Choroid plexus epithelial cell (primary cell): ENCODE measurements at places on chromosomes 12 and 14.

GRCh38 chr12:12442548-12443071 lies 85.7 kb downstream of the BORCS5 start:
- peak; percentile 88 for DNase-seq

DNA sequence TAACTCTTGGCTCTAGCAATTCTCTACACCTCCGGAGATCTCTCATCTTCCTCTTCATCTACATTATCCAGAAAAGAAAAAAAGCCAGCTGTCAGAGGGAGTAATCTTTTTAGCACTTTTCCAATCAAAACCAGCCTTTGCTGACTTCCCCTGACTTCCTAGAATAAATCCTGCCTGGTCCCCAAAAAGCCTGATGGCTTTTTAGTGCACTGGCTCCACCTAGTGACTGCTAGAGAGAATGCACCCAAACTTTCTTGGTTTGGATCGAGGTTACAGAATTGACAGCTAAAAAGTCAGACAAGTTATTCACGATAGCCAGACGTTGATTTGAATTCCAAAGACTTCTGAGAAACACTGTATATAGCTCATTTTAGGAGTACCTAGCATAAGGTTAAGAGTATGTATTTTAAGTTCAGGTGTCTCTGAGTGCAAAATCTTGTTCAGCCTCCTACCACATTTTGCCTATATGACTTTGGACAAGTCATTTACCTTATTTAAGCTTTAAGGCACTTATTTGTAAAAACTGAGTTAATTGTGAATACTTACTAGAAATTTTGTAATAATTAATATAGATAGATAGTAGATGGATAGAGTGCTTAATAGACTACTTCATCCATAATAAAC lies 185.7 kb upstream of the GRIN2B start:
- peak; percentile 73 for DNase-seq

DNA sequence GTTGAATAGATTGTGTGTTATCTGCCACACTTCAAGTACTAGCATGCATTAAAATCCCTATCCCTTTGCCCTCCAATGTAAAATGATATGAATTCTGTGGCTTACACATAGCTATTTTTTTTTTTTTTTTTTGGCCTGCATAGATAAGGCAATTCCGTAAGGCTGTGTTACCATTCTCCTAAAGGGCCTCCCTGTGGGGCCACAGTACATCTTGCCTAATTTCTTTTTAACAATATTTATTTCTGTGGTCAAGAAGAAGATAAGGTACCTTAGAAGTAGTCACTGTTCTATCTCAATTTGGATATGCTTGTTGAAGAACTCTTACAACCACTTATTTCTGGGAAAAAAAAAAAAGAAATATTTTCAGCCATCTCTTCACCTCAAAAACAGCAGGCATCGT lies 19.8 kb downstream of the FLRT2 start:
- DNase-seq = peak; percentile 75

GRCh38 chr12:109777544-109777943 lies 55.7 kb downstream of the TRPV4 start:
- DNase-seq = peak; percentile 27

DNA sequence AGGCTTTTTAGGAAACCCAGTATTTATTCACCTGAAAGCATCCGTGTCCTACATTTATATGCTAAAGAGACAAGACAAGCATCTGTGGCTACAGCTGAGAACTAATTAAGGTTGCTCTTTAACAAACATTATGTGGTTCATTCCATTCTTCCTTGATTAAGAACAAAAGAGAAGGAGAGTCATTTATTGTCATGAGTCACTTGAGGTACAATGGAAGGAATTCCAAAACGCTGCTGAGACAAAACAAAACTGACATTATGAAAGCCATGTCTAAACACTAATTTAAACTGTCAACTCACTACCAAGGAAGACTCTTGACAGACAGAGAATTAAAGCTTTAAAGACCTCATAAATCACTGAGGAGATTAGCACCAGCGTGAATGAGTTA lies 214.4 kb downstream of the BMP4 start:
- no peak for DNase-seq

GRCh38 chr12:16030744-16031143 lies 119.6 kb downstream of the DERA start:
- peak; percentile 30 for DNase-seq

DNA sequence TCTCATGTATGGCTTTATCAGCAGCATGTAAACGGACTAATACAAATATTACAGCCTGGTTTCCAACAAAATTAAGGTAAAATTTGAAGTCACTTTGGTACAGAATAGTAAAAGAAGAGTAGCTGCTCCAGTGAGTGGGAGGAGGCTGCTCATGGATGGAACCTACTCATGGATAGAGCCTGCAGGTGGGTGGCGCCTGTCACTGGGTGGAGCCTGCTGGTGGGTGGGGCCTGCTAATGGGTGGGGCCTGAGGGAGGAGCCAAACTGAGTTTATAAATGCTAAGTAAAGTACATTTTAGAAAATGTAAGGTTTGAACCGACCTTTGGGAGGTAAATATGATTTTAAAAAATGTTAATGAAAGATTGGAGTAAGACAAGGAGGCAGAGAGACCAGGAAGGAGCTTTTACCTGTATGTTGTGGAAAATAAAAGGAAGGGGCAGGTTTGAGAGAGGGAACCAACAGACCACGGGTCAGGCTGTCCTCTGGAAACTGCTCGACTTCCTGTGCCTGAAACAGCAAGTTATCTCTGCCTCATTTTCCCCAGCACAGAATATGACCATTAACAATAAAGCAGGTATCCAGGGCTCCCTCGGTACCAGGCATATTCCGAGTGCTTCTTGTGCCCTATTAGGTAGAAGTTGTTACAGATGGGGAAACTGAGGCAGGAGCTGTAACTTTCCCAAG lies 55.9 kb upstream of the SEL1L start:
- no peak for DNase-seq

DNA sequence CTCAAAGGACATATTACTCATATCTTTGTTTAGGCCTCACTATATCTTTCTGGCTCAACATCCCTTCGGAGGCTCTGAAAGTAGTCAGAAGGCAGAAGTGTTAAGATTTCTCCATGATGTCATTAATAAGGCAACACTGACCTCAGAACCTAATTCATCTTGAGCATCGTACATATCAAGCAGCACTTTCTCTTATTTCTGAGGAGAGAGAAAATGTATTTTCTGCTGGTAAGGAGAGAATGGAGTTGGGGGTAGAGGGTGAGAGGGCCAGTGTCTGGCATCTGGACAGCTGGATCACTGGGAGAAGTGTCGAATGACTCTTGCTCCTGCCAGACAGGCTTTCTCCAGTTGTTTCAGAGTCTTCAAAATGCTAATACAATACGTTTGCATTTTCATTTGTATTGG lies 213.2 kb upstream of the PRICKLE1 start:
- DNase-seq = no peak

GRCh38 chr14:100641274-100641860 lies 54.1 kb upstream of the BEGAIN start:
- no peak for DNase-seq

- DNase-seq = no peak
These were observed 1.7 kb downstream of the PGF start for GRCh38 chr14:74953686-74954085.

DNA sequence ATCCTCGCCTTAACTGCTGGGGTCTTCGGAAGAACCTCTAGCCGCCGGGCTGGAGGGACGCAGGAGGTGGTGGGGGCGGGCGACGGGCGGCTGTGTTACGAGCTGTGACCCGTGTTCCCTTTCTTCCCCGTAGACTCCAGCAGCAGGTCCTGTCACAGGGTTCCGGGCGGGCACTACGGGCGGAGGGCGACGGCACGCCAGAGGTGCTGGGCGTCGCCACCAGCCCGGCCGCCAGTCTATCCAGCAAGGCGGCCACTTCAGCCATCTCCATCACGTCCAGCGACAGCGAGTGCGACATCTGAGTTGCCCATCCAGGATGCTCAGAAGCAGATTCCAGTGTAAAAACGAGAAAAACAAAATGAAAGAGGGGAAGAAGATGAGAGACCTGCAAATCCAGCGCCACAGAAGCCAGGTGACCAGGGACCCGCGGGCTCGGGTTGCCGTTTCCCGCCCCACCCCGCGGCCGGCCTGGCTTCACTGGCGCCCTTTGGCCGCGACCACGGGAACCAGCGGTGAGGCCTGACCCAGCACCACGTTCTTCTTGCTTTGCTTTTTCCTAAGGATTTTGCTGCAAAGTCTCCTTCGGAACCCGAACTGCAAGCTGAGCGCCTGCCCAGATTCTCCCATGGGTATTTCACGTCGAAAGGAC lies 2.1 kb downstream of the SIX6 start:
- no peak for DNase-seq

DNA sequence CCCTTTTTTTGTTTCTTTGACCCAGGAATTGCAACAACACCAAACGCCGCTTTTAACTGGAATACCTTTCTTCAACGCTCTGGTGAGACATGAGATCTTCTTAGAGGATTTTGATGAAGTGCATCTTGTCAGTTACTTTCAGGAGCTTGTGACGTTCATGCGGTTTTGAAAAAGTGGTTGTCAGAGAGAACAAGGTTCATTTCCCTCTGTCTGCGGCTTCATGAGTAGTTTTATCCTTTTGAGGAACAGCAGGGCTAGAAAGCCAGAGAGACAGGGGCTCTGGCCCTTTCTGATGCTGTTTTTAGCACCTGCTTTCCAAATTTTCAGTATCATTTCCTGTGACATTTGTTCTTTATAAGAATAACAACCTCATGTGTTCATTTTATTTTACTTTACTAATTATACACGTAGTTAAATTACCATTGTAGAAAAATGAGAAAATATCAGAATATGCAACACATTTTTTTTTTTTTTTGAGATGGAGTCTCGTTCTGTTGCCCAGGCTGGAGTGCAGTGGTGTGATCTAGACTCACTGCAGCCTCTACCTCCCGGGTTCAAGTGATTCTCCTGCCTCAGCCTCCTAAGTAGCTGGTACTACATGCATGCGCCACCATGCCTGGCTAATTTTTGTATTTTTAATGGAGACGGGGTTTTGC lies 61.8 kb downstream of the GLT1D1 start:
- no peak for DNase-seq

GRCh38 chr14:65198346-65198745 lies 96.0 kb upstream of the MAX start:
- no peak for DNase-seq

DNA sequence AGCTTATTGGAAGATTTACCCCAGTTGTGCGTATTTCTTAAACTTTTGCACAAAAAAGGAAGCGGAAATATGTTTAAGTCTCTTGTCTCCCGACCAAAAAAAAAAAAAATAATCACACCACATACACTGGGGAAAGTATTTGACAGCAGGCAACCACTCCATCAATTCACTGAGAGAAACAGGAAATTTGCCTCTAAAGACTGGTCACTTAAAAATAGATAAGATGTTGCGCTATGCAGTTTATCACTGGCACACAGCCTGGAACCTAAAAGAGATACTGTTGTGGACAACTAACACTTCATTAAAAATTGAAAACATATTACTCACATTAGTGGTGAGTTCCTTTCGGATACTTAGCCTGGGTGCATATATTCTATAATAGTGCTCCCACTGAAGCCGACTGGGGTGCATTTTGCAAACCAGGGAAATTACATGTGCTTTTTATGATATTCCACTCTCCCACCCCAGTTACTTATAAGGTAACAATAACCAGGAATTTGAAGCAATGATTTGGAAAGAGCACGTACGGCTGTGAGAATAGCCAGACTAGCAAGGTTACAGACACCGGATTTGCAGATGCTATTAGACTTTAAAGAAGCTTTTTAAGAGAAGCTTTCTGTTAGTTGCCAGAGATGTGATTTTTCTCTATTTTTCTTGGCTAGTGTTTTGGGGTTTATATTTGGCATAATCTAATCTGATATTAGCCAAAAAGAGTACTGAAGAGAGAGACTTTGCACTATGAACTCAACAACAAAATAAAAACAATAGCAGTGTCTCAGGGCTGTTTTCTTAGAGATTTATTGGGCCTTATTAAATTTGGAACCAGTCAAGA lies 311.5 kb downstream of the NOVA1 start:
- DNase-seq = peak; percentile 9

- no peak for DNase-seq
These were observed 20.0 kb downstream of the PROX2 start for GRCh38 chr14:74855945-74856344.

GRCh38 chr14:90642244-90642717 lies 173.9 kb downstream of the TTC7B start:
- peak; percentile 59 for DNase-seq

DNA sequence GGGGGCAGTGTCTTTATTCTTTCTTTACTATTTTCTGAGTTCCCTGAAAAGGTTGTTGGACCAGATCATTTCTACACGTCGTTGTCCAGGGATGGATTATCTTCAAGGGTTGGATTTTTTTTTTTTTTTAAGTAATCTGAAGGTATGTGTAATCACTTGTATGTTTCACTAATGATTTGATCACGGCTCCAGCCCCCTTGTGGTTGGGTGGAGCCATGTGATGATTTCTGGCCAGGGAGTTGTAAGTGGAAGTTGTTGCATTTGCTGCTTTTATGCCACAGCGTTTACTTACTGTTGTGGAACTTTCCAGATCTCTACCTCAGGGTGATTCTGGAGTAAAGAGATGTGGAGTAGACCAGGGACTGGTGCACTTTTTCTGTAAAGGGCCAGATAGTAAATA lies 390.3 kb downstream of the AACS start:
- no peak for DNase-seq

DNA sequence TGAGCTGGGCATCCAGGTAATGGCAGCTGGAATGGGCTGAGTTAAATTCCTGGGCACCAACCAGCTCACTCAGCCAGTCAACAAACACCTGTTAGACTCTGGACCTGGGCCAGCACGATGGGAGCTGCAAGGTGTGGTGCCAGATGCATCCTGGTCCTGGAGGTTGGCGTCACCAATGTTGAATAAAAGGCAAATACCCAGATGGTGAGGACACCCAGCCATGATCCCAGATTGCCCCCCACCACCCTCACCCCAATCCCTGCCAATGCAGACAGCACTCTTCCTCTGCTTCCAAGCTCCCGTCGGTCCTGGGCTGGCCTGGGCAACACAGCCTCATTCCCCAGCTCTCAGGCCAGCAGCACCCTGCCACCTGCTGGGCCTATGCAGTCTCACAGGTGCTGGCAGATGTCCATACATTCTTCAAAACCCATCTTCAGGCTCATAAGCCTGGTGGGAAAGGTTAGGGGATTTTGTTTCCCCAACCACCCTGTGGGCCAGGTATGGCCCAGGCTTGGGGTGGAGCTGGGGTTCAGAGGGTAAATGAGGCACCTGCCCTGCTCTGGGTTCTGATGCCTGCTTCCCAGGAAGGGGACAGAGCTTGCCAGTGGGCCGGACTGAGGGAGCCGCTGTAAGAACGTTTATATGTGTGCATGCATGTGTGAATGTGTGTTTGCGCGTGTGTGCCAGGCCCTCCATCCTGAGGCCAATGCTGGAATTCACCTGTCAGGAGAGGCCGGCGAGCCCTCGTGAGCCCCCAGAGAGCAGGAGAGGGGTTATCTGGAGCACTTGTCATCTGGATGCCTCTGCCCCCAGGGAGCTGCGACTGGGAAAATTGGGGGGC lies 58.0 kb downstream of the LGMN start:
- peak; percentile 83 for DNase-seq

DNA sequence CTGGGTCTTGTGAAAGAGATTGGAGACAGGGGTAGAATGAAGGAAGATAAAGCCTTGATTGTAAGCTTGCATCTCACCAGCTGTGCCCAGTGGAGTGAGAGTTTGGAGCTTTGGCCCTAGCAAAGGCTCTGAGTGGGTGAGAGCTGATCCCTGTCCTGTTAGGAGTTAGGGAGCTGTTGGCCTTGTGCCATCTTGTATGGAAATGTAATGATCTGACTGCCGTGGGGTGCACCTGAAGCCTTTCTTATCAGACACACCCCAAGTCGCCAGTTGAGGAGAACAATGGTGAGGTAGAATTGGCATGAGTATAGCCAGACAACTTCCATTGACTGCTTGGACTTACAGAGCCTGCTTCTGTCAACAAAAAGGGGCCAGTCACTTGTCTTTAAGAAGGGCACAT lies 130.1 kb downstream of the PRKCH start:
- no peak for DNase-seq
